ENCODE measurements at places on chromosomes 12 and 14.

DNA sequence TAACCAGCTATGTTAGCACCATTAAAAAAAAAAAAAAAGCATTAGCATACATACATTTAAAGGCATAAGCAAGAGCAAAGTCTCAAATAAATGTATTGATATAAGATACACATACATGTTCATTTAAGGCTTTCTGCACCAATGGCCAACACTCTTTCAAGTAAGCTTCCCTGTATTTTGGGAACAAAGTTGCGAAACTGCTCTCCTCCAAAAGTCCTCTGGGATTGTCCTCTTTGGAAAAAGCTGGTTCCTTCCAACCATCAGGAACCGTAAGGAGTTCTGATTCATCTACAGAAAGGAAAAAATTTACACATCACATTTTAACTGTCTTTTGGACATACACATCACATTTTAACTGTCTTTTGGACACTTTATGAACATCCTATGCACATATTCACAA lies 3.2 kb downstream of the KRR1 start:
- DNase-seq: no peak

DNA sequence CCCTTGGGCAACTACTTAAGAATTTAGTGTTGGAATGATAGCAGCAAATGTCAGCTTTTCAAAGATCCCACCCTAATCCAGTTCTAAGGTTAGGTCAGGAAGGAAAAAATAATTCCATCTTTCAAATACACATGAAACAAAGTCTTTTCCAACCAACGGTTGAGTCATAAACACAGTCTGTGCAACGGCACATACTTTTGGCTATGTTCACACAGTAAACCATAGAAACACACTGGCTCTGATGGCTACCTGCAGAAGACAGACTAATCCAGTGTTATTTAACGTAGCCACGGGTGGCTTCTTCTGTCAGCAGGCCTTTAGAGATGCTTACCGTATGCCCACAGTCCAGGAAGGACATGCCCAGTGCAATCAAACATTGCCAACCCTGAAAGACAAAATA lies 35.7 kb downstream of the HIGD1C start:
- no peak for DNase-seq

DNA sequence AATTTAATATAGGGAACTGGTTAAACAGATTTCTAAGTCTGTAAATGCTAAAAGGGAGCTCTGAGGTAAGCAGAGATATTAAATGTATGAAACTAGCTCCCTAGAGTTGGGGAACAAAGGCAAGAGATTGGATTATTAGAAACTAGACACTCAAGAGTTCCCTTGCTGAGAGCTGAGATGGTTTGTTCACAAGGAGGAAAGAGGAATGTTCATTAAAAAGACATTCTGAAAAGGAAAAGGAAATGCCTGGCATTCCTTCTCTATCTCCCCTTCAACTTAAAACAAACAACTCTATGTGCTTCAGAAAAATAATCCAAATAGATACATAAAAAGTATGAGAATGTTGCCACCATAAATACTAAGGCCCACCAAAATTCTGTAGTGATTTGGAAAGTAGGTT lies 73.7 kb downstream of the GALNT4 start:
- no peak for DNase-seq

GRCh38 chr12:12534975-12535374 lies 27.7 kb downstream of the DUSP16 start:
- no peak for DNase-seq

DNA sequence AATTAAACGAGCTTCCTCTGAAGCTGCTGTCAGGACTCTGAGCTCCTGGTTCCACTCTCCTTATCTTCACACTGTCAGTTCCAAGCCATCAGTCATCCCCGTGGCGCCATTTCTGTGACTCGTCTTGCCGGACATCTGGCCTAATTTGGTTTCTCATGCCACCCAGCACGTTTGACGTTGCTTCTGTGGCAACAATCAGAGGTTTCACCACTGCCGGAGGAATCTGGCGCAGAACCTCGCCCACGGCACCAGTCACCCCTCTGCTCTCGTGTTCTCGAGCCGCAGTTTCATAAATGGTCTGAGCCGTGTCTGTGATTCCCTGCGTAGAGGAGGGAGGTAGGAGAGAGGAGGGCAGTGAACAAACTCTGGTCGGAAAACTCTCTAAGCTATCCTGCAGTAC lies 29.7 kb downstream of the BDKRB1 start:
- DNase-seq: no peak

DNA sequence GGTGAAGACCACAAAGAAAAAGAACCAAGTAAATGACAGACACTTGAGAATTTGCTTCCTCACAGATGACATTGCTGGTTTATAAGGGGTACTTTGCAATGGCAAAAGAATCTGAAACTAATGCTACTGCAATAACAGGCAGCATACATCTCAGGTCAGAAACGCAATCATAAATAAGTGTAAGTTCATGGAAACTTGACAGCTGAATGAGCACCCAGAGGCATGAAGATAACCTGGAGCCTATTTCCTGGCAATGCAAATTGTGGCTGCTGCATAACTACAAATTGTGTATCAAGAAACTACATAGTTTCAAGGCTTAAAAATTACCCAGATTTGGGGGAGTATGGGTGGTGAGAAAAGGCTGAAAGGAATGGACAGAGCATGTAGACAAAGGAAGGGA lies 8.5 kb upstream of the MYO1A start:
- no peak for DNase-seq

DNA sequence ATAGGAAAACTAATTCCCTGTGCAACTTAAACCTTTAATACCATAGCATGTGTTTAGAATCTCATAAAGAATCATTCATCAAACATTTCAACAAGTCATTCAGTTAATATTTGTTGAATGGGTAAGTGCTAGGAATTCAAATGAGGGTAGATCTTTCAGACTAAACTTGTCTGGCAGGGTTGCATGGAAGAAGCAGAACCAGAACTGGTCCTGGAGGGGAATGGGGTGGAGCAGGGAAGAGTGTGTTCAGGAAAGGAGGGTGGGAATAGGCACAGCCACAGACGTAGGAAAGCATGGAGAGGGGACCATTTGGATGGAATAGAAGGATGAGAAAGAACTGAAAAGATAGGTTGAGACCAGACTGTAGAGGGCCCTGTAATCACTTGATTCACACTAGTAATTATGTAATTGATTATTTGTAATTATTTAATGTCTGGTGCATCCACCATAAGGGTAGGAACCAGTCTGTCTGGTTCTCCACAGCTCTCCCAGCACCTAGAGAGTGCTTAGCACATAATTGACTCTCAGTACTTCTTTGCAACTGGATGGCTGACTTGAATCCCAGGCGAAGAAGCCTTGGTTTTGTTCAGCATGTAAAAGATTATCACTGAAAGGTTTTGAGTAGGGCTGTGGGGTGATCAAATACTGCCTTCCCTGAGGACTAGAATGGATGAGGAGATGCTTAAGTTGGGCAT lies 3.0 kb upstream of the MAP3K9 start:
- DNase-seq: no peak

GRCh38 chr12:99281277-99281676 lies 366.3 kb upstream of the GARIN6 start:
- DNase-seq: no peak

- no peak for DNase-seq
Observed at GRCh38 chr14:55707365-55707804, 127.4 kb downstream of the KTN1 start.

DNA sequence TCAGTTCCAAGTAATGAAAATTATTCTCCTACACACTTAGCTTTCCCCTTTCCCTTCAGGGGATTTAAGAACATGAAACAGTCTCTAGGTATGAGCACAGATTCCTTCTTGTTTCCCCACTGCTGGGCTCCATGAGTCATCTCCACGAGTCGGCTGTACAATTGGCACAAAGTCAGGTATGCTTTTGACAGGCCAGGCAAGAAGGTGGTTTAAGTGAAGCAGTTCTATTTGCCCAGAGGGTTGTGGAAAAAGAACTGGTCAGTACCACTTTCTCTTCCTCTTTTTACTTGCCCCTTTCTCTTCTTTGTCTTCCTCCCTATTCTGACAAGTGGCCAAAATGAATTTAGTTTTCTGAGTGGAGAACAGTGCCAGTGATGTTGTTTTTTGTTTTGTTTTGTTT lies 16.3 kb downstream of the DYNC1H1 start:
- no peak for DNase-seq

DNA sequence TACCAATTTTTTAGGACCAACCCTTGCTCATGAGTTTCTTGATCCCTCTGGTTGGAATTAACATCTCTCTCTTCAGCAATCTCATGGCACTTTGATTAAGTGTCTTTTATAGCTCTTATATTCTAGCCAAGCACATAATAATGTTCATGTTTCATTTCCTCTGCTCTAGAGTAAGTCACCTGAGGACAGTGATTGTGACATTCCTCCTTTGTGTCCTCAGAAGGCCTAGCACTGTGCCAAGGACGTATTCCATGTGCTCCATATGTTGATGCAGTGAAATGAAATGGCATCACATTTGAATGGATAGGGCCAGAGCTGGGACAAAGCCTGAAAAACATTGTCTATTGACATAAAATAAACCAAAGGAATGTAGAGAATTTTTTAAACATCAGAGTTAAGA lies 322.8 kb upstream of the PRICKLE1 start:
- DNase-seq: no peak

DNA sequence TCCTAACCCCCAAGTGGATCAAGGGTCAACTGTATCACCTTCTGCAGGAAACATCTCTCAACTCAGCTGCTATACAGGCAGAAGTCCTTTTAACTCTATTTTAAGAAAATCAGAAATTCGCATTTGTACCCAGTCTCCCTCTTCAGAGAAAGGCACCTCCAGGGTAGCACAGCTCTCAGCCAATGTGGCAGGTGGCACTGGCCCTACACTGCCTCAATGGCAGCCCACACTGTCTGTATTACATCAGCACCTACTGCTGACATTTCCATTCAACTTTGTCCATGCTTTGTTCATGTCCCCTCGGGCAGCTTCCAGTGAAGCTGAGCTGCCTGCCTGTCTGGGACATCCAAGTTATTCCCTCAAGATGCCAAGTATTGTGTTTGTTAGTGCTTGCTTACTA lies 8.8 kb downstream of the SPTSSA start:
- DNase-seq: no peak

- DNase-seq: no peak
Observed at GRCh38 chr12:94560431-94561221, 89.7 kb downstream of the TMCC3 start.

DNA sequence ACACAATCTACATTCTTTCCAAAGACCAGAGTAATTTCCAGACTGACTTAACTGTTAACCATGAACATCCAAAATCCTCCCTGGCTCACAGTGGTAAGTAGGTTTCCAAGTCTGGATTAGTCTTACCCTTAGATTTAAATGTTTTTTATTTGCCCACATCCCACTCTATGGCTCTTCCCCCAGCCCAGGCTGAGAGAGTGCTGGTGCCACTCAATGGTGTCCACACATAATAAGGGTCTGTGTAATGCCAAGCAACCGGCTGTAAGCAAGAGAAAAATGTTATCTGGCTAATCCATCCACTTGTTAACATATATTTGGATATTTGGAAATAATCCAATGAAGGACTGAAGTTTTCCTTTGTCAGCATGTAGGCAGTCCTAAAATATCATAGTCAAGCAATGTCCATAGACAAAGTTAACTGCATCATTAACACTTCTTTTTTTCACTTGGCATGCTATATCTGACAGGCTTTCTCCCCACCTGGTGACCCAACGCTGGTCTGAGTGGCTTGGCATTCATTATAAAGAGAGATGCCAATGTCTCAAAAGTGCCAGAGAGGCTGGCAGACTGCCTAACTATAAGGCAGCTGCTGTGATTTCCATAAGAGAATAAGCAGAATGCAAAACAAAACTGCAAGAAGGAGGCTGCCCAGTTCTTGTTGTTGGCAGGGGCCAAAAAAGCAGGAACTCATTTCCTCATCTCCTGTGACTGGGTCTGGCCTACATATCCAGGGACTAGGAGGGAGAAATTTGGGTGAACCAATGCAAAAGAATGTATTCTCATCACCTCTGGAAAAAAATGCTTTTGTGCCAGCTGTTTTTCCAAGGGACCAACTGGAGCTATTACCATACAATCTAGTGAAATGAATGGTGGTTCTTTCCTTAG lies 13.9 kb upstream of the HOXC13 start:
- no peak for DNase-seq

- no peak for DNase-seq
Observed at GRCh38 chr12:58503731-58504130, 416.6 kb downstream of the LRIG3 start.

- DNase-seq: peak; percentile 27
Observed at GRCh38 chr14:65414961-65415589, 2.5 kb downstream of the FUT8 start.

- DNase-seq: no peak
Observed at GRCh38 chr12:92213166-92213565, 67.5 kb upstream of the BTG1 start.

GRCh38 chr12:130608132-130608531 lies 108.0 kb downstream of the RIMBP2 start:
- no peak for DNase-seq

GRCh38 chr14:61513986-61514830 lies 181.1 kb upstream of the HIF1A start:
- no peak for DNase-seq

DNA sequence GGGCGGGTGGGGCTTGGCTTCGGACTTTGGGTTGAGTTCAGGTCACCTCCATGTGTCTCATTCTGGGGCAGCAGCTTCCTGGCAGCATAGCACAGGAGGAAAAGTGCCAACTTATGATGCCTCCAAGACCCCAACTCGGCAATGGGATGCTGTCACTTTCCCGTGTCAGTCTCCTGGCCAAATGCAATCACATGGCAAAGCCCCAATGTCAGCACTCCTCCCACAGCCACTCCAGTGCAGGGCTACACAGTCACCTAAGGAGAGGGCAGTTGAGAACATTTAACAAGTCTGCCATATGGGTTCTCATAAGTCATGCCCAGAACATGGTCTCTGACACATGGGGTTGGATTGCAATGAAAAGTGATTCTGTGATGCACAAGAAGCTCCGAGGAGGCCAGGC lies 26.7 kb downstream of the ELK3 start:
- DNase-seq: no peak

GRCh38 chr14:35158951-35159653 lies 36.8 kb downstream of the PRORP start:
- no peak for DNase-seq

- DNase-seq: no peak
Observed at GRCh38 chr14:31291210-31291609, 83.6 kb upstream of the HECTD1 start.

DNA sequence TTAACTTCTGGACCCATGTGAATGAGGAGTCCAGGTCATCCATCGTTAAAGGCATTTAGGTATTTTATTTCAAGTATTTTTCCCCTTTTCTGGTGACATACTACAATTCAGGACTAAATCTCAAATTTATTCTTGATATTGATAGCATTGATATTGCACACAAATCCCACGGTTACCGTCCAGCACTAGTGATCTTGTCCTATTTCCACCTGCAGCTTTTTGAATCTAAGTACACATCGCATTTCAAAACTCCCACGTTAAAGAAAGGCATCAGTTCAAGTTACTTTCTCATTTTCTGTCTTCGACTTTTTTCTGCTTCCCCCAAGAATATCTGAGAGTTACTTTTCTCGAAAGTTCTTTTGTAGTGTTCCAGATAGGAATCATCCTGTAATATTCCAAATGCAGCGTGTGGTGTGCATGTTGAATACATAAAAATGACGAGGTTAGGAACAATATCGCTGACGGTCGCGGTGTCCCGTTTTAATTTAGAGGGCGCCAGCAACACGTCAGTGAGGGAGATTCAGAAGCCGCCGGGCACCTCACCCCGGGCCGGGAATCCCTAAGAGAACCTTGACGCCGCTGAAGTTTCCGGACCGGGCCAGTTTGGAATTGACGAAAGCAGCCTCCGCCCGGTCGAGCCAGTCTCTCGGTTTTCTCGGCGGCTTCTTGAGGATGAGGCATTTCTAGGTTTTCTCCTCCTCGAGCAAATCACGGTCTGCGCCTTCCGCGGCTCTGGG lies 569 bp upstream of the RGS6 start:
- DNase-seq: no peak

All from NCI-H2171 (cell line).